ENCODE measurements at places on chromosomes 6 and 20.
A peak's percentile ranks its signal among the peaks of the same experiment; 100 is the strongest.

- DNase-seq = no peak
Observed at GRCh38 chr6:106360989-106361430, 493 bp downstream of the CRYBG1 start.

DNA sequence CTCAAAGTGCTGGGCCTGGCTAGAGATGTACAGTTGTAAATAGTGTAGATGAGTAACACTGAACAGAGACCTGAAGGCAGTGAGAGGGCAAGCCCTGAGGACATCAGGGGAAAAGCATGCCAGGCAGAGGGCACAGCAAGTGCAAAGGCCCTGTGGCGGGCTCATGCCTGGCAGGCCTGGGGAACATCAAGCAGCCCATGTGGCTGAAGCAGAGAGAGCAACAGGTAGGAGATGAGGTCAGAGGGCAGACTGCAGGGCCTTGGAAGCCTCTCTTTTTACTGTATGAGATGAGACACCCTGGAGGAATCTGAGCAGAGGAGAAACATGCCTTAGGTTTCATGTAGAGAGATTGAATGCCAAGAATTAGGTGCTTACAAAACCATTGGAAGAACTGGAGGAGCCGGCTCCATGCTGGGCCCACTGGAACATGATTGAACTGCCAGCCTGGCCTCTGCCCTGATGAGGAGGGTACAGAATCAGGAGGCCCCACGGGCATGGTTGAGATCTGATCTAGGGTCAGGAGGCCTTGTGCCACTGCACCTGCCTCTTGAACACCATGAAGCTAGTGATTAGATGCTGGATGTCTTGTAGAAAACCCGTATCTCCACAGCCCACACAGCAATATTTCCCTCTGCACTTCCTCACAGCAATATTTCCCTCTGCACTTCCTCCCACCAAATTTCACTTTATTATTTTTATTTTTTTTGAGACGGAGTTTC, 5.9 kb upstream of the HMGA1 start:
- DNase-seq = no peak

GRCh38 chr6:155155787-155156447, 107.9 kb upstream of the CLDN20 start:
- DNase-seq = no peak

DNA sequence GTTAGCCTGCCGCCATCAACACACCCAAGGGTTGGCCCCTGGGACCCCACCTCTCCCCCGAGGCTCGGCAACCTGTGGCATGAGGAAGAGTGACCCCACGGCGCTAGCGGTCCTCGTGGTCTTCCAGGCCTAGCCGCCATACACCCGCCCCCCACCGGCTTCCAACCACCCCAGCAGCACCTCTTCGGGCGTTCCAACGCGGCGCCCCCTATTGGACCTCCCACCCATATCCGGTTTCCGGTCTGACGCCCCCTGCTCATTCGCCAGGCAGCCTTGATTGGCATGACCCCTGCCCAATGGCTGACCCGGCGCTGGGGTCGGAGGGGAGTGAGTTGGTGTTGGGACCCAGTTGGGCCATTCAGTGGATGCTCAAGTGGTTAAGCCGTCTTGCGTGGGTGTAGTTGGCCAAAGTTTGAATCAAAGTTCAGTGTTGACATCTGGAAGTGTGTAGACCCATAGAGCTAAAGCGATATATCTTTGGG, at the start of gene GNAS-AS1:
TSS of gene GNAS-AS1 (minus strand) at position 210 of the 482 bp plus-strand sequence.
- DNase-seq = peak; percentile 14

- DNase-seq = no peak
Observed at GRCh38 chr6:140040396-140040795, 665.9 kb upstream of the CITED2 start.

GRCh38 chr6:134464690-134465411, 146.9 kb upstream of the SGK1 start:
- DNase-seq = no peak

DNA sequence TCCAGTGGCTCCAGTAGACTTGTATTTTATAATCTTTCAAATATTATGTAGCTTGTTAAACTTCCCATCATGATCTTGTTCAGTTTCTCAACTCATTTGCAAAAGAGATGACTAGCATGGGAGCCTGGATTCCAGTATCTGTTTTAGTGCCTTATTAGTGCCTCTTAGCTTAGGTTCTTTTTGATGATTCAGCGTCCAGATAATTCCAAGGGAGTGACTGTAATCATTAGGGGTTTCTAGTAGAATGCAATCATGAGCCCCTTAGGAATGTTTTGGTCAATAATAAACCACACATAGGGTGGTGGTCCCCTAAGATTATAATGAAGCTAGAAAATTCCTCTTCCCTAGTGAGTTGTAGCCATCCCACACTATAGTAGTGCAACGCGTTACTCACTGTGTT, 7.0 kb downstream of the CD2AP start:
- DNase-seq = no peak

- DNase-seq = no peak
Observed at GRCh38 chr6:167407239-167408064, 82.6 kb downstream of the TTLL2 start.

DNA sequence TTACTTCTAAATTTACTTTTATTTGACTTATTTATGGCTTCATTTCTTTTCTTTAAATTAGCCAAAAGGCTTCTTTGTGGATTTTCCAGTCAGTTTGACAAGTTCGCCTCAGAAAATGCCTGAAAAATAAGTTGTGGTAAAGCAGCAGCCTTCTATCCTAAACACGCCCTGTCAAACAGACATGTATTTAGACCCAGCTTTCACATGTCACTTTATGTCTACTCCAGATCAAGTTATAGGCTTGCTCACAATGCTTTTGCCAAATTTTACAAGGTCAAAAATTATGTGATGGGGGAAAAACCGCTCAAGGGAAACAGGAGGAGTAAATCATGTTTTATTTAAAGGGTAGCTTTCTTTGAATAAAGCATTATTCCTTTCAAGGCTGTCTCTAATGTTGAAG, 615.0 kb downstream of the HDGFL1 start:
- DNase-seq = no peak

DNA sequence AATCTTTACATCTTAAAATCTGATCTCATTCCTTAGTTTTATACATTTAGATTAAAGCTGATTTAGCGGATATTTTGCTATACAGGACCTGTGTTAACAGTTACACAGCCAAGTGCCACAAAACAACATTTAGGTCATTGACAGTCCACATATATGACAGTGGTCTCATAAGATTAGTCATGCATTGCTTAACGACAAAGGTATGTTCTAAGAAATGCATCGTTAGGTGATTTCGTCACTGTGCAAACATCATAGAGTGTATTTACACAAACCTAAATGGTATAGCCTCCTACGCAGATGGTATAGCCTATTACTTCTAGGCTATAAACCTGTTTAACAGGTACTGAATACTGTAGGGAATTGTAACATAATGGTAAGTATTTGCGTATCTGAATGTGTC, 21.6 kb downstream of the ADGRG6 start:
- DNase-seq = no peak

DNA sequence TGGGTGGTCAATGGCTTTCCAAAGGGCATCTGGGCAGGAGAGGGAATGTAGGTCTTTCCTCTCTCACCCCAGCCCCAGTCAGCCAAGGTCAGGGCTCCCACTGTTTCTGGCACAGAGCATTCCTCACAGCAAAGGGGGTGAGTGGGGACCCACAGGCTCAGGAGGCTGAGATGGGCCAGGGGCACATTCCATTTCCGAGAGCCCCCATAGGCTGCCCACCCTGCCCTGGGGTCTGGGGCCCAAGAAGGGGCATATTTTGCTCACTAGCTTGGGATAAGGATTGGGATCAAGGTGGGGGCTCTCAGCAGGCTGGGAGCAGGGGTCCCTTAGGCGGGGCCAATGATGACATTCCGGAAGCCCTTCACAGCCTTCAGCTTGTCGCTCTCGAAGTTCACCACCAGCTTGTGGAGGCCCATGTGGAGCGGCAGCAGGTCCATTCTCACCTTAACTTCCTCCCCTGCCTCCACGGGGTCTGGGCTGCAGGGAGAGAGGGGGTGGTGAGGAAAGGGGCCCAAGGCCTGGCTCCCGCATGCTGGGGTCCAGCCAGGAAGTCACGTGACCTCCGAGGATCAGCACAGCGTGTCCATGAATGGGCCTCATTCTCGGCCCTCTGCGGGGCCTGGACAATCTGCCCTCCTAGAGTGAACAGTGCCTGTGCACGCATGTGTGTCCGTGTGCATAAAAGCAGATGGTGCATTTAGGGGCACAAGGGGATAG, 35.0 kb downstream of the TGM2 start:
- DNase-seq = peak; percentile 2

- peak; percentile 15 for DNase-seq
Observed at GRCh38 chr6:105646391-105646867, 243.5 kb upstream of the PREP start.

DNA sequence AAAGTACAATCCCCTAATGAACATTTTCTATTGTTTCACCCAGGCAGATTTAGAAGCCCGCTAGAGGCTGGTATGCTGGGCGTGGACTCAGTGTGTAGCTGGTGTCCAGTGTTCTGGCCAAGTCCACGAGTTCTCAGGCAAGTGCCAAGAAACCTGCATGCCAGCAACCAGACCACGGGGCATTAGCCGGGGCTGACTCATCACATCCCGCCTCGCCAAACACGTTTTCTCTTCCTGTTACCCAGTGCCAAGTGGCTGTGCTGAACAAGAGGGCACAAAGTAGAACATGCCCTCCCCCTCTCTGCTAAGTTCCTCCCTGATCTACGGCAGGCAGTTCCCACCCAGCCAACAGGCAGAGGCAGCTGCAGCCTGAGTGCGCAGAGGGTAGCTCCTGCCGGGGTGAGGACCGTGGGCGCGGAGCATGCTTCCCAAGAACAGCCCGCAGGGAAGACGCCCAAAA, 29.6 kb downstream of the RAMACL start:
- DNase-seq = peak; percentile 99

- DNase-seq = no peak
Observed at GRCh38 chr6:106702451-106703110, 73.2 kb downstream of the QRSL1 start.

Measured in dermis blood vessel endothelial cell (primary cell).